DMS 273 treated with DMSO at 0.1 percent for 48 hours (cell line): ENCODE measurements at places on chromosomes 5 and 9.

DNA sequence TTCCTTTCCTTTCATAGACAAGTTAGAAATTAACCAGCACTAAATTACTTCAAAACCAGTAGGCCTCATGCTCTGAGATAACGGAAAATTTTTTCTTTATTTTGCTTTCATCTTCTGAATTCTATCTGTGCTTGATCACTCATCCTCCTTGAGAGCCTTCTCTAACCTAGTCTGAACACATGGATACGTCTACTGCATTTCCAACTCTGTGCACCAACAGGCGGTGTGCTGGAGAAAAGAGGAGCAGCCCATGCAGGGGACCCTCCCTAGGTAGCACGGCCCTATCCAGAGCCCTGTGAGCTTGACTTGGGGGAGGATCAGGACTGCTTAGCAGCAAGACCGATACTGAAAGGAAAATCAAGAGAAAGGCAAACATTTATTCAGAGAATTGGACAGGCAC lies 149.8 kb downstream of the AUH start:
- DNase-seq, result no peak

DNA sequence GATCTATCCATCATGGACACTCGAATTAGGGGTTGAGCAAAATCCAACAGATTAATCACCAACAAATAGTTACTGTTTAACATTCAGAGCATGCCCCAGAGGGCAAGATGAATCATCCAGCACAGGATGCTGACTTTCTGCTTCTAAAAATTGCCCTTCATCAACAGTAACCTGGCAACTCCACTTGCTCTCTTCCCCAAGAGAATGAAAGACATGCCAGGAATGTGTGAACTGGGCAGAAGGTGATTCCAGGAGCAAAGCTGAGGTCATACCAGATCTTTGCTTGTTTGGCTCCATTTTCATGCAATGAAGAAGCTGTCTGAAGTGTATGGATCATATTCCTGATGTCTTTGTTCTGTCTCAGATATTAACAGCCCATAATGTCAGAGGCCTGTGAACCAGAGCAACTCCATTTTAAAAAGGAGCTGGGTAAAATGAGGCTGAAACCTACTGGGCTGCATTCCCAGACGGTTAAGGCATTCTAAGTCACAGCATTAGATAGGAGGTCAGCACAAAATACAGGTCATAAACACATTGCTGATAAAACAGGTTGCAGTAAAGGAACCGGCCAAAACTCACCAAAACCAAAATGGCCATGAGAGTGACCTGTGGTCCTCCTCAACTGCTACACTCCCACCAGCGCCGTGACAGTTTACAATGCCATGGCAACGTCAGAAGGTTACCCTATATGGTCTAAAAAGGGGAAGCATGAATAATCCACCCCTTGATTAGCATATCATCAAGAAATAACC lies 2.5 kb upstream of the ZNF367 start:
- DNase-seq, result no peak

DNA sequence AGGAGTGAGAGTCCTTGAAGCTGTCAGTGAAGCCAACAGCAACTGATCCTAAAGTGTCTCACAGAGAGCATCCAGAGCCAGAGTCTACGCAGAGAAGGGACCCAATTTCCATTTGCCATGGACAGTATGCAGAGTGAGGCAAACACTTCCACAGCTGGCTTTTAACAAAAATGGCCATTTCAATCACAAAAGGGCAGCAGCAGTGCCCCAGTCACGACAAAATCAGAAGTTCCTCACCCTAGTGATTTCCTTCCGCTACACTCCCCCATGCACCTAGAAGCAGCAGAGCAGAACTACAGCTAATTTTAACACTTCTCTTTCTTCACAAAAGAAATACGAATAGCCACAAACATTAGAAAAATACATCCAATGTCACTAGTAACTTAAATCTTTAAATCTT lies 27.9 kb downstream of the FBXW11 start:
- DNase-seq, result no peak

- DNase-seq, result no peak
Observed at GRCh38 chr5:98301547-98301946, 471.9 kb upstream of the RGMB start.

- DNase-seq, result no peak
Observed at GRCh38 chr5:73205305-73205704, 32.3 kb downstream of the TMEM174 start.

GRCh38 chr9:37784291-37784615 lies 611 bp downstream of the EXOSC3 start:
- DNase-seq, result no peak

GRCh38 chr5:21391506-21391905 lies 1403.5 kb upstream of the CDH18 start:
- DNase-seq, result no peak

GRCh38 chr9:79268806-79269205 lies 303.0 kb upstream of the TLE4 start:
- DNase-seq, result no peak

DNA sequence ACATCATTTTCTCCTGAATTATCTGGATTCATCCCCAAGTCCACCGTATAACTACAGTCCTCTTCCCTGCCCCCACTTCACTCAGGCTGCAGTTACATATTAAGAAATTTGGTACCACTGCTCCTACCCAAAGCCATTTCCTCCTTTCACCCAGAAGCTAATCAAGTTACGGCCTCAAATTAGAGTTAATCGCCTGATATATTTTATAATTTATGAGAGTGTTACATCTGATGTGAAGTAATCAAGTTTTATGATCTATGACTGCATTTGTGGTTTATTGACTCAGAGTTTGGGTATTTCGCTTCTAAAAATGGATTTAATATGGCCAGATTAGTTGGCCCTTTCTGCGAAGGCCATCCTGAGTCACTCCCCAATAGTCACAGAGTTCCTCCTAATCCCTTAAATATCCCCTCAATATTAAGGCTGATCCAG lies 223.6 kb upstream of the KIF2A start:
- no peak for DNase-seq

GRCh38 chr5:170758481-170758880 lies 25.0 kb upstream of the GABRP start:
- DNase-seq, result no peak

DNA sequence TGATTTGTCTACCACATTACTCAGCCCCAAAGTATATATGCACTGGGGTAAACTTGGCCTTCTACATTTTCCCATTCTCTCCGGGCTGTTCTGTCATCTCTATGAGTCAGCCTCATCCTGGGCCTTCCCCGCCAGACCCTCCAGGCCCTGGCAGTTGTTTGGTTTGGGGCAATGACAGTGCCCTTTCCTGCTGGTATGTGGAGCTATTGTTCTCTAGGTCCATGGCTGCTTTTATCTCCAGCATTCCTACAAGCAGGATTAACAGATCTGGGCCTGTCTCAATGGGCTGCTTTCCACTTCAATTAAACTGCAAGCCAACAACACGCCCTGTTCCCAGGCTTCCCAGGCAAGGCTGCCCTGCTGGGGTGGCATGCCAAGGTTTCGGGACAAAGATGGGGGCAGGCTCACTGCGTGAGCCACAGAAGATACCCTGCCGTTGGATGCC lies 136.4 kb downstream of the SLIT3 start:
- no peak for DNase-seq

- no peak for DNase-seq
Observed at GRCh38 chr9:109417585-109418544, 80.2 kb downstream of the PTPN3 start.

GRCh38 chr9:123425261-123425821 lies 69.3 kb downstream of the CRB2 start:
- no peak for DNase-seq

DNA sequence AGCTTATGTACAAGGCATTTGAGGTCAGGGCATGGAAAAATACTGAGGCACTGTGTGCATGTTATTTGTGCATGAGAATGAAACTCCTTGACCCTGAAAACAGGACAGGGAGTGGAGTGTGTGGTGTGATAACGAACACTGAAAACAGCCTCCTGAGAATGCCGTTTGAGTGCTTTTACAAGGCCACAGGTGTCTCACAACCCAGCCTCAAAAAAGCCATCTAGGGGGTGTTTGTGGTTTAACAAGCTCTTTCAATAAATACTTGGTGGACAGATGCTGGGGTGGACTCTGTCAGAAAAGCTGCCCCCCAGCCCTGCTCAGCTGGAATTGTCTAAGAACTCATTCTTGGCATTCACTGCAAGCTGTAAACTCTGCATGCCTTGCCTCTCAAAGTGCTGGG lies 94.0 kb upstream of the SLC25A48 start:
- DNase-seq, result no peak

GRCh38 chr9:107123389-107123788 lies 159.7 kb upstream of the RAD23B start:
- no peak for DNase-seq

DNA sequence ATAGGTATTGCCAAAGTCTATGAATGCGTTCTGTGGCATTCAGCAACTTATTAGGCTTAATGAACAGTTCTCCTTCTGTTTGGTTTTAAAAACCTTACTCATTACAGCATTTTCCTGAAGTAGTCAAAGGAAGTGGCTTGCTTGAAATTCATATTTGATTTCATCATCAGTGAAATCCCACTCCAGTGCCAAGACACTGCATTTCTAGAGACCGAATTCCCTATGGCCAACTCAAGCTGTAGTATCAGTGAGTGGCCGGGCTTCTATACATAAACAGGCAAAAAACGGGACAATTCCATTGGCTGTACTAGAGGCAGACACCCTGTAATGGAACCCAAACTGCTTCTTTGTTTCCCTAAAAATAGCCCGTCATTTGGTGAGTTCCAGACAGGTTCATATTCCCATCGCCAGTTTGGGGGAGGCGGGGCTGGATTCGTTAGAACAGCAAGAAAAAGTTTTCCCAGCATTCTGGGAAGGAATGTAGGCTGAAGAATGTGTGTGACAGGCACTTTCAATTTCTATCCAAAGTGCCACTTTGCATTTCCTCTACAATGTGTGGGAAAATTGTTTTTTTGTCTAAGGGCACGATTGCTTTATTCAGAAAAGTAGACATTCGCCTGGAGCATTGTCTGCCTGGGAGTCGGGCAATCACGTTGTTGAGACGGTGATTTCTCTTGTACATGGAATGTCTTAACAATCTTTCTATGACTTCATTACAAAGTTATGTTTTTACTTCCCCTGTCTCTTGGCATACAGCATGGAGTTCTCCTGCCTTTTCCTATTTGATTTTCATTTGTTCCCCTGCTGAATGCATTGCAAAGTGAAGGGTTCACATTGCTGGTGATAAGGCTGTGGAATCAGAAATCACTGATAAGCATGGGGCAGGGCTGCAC lies 141.8 kb upstream of the MAST4 start:
- no peak for DNase-seq

DNA sequence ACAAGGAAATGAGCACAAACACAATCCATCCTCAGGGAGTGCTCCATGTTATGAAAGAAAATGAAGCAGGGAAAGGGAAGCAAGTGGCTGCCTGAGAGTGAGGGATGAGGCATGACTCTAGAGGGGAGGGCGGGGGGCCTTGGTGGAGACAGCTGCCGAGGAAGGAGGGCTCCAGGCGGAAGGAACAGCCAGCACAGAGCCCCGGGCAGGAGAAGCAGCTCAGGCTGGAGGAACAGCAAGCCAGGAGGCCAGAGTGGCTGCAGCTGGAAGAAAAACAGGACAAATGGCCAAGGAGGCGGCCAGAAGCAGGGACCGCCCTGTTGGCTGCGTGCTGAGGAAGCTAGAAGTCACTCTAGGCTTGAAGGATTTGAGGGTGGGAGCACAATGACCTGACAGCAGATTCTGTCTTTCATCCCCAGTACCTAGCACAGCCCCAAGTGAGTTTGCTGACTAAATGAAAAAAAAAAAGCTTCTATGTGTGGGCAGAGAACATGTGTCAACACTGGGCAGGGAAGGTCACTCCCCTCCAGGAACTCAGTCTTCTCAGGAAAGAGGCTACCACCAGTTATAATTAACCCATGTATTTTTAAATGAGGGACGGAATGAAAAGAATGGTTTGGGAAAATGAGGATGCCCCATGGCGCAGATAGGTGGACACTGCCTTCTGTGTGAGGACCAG lies 142.8 kb downstream of the DCP2 start:
- no peak for DNase-seq

DNA sequence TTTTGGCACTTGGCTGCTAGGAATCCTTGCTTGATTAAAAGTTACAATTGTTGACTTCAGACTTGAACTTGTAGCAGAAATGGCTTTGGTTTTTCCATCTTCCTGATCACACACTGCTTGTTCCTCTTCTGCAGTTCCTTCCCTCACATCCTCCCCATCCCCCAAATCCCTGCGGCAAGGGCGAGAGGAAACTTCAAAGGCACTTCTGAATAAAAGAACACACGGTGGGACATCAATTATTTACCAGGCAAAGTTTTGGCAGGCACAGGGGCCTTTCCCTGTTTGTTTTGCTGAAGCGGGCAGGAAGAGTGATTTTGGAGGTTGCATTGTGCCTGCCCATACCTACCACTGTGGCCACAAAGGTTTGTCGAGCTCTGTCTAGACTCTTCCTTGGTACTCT lies 260.9 kb downstream of the KIF4B start:
- peak; percentile 36 for DNase-seq

- DNase-seq, result no peak
Observed at GRCh38 chr5:102624405-102624804, 125.6 kb upstream of the SLCO6A1 start.

DNA sequence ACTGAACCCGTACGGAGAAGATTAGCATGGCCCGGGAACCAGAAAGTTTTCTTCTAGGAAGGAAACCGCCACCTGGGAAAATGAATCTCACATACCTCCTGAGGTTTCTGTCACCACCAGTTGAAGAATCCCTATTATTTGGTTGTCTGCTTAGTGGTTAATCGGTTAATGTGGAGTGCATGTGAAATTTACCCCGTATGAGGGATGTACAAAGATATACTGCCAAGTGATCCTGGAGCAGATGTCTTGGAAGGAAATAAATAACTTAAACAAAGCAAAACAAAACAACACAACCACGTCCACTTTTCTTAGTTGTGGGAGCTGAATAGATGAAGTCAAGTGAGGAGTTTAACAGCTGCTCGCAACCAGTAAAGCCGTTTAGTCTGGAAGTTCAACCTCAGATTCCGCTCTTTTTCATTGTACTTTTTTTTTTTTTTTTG lies 3.8 kb downstream of the DMRT2 start:
- no peak for DNase-seq

DNA sequence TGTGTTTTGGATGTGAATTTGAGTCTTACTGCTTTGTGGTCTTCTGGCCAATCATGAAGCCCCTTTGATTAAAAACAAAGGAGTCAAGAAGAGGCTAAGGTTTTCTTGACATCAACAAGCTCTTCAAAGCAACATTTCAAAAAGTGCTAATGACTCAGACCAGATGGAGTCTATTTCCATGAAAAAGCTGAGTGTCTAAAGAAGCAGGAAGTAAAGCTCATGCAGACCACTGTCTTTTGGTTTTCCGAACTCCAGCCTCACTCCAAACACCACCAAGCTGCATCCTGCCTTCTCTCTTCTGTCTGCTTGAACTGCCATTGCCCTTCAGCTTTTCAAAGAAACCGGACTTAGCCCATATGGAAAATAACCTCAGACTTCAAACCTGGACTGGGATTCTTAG lies 115.2 kb downstream of the PRDM6 start:
- DNase-seq, result no peak

GRCh38 chr9:8723195-8723594 lies 923.6 kb upstream of the DMAC1 start:
- DNase-seq, result no peak

GRCh38 chr5:54526604-54527288 lies 9.2 kb downstream of the SNX18 start:
- DNase-seq, result no peak

GRCh38 chr9:128164307-128164885 lies 4.3 kb downstream of the BBLN start:
- no peak for DNase-seq
